GOT3 (cell line): ENCODE measurements at places on chromosomes 5 and 9.

GRCh38 chr9:33024126-33024965 lies 727 bp upstream of the DNAJA1 start:
- no peak for DNase-seq

DNA sequence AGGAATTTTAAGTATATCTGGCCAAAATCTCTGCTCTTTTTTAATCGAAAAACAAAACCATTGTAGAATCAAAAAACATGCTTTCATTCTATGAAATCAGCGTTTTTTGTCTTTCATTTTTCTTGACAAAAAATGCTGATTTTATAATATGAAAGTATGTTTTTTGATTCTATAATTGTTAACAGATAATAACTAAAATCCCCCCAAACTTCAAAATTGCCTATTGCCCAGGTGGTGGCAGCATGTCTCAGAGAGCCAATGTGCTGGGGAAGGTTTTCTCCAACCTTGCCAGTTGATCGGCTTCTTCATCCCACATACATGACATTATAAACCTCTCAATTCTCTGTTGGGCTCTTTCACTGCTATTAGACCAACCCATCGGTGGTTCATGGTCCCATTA lies 5.1 kb upstream of the SMIM15 start:
- DNase-seq = no peak

- DNase-seq = no peak
Observed at GRCh38 chr9:34998266-34998665, 8.7 kb downstream of the DNAJB5 start.

DNA sequence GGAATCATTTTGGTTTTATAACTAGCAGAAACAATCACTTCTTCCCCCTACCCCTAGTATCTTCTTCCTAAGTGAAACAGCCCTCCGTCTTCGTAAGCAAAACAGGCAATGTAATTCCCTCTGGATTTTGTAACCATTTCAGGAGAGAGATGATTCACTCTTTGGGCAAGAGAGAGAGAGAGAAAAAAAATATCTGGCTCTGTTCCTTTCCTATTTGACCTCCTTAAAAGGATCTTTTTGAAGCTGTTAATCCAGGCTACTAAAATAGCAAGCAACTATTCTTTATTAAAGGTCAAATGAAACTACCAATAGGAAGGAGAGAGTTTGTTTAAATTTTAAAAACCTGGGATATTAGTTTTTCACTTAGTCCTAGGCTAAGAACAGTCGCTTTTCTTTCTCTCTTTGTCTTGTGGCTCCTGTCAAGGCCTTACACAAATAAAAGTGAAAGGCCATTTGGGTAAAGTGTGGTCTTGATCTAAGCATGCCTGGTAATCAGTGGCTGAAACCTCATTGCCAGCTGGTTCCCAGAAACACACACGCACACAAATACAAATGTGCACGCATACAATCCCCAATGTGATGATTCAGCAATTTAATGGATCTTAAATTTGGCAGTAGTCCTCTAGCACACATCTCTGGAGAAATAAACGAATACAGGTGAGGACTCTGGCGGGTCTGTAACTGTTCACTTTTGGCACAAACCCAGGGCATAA lies 70.2 kb downstream of the PRUNE2 start:
- DNase-seq = no peak

DNA sequence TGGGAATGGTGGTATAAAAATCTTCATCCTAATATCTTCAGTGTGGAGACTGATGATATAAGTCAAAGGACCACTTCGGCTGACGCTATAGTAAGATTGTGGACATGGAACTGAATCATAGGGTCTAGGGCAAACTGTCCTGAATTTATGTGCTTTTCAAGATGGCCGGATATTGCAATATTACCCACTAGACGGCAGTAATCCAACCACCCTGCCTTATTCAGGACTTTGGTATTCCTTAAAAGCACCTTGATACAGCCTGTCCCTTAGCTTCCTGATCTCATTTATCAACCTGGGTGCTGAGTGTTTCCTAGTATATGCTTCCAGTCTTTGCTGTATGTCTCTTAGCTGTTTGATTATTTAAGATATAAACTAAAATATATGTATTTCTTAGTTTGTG lies 71.2 kb upstream of the COX7C start:
- DNase-seq = no peak

DNA sequence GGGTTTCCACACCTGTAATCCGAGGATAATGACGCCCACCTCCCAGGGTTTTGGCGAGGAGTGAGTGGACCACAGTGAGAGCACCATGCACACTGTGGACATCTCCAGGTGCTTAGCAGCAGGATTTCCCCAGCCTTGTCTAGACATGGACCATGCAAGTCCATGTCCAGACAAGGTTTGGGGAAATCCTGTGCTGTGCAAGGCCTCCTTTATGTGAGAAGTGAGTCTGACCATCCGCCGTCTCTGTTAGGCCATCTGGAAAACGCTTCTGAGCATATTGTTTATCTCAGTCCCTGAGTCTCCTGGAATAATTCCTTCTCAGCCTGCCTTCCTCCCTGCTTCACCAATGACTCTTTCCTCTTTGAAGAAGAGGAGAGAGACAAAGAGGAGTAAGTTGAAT lies 26.2 kb upstream of the TNFAIP8 start:
- DNase-seq = no peak

DNA sequence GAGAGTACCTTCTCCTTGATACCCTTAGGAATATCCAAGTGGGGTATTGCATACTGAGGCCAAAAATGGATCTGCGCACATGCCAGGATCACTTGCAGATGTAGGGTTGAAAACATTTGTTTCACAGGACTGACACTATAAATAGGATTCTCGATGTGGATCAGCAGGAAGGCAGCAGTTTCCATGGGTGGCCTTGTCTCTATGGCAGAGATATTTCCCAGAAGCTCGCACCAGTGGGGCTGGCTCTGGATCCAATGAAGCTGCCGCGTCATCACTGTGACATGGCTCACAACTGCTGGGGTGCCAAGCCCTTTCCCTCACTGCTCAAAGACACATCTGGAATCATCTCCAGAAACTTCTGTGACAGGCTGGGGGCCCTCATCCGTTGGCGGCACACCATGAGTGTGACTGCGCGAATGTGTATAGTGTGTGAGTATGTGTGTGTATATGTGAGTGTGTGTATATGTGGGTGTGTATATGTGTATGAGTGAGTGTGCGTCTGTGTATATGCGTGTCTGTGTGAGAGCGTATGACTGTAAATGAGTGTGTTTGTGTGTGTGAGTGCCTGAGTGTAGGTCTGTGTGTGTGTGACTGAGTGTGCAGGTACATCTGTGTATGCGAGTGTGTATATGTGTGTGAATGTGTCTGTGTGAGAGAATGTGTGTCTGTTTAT lies 182.5 kb downstream of the GAS1 start:
- DNase-seq = no peak

DNA sequence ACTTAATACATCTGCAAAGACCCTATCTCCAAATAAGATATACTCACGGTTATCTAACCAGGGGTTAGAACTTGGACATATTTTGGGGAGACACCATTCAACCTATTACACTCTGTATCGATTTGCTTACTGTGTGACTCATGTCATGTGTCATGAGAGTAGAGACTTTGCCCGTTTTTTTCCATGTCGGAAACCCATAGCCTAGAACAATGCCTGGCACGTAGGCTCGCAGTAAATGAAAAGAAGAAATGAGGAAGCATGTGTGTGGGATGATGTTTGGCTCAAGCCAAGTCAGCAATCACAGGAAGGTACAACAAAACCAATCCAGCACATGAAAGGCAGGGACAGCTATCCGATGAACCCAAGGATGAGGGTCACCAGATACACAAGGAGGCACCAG lies 94.6 kb upstream of the DNAH5 start:
- DNase-seq = no peak

GRCh38 chr9:3699883-3700282 lies 174.1 kb upstream of the RFX3 start:
- no peak for DNase-seq

DNA sequence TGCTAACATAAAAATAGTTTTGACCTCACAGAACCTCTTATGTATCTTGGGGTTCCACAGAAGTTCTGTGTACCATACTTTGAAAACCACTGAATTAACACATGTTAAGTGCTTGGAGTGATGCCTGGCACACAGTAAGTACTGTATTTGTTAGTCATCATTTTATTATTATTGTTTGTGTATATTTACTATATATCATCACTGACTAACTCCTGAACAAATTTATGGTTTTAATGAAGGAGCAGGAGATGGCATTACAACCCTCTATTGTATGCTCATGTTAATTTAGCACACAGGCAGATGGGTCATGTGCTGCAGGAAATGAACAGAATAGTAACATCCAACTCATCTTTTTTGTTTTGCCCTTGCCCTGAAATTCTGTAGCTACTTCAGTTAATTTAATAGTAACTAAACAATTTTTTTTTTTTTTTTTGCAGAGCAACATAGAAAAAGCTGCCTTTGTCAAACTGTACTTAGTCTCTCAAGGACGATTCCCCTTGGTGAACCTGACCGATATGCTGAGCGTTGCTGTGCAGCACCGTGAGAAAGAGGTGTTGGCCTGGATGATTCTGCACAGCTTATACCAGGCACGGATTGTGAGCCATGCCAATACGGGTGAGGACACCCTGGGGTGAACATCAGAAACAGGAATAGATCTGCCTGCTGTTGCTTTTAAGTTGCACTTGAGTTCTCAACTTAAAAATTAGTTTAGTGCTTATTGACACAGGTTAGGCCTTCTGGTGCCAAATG lies 45.4 kb downstream of the HACD4 start:
- no peak for DNase-seq

DNA sequence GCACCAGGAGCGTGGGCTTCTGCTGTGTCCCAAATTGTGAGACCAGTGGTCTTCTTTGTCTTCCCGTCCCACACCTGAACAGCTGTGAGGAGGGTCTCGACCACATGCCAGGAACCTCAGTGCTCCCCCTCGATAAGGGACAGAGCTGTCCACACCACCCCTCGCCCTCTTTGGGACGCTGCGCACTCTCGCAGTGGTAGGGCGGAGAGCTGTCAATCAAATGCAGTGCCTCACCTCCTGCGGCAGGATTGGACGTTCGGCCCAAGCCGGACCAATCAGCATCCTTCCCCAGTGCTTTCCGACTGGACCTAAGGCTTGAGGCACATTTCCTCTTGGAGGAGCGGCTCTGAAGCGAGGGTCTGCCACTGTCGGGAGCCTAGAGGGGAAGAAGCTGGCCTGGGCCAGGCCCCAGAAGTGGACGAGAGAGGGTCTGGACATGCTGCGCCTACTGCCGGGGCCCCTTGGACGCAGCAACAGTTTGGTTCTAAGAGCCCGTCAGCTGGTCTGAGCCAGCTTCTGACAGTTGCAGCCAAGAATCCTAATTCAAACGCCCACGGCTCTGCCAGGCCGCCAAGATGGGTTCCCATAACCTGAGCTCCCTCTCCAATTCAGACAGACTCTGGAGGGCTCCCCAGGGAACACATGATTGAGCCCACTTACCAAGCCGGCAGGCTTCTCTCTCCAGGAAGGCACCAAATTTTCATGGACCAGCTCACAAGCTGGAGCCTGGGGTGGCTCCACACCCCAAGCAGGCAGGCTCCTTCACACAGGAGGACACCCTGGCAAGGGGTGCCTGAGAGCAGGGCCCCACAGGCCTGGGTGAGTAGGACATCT lies 28.1 kb upstream of the ADAMTS2 start:
- no peak for DNase-seq

DNA sequence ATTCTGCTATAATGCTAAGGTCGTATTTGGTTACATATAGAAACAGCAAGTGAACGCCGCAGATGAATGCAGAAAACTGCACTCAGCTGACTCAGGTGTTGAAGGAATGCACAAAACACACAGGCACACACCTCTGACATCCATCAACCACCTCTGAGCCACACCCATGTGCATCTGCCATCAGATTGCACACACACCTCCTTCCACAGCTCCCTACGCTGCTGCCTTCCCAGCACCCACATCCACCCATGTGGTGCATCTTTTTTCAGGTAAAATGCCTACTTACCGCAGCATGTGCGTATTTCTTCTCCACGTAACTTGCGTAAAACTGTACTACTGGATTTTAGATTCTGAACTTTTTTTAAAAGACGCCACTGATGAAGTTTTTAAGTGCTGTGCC lies 7.1 kb downstream of the STK10 start:
- DNase-seq = no peak

DNA sequence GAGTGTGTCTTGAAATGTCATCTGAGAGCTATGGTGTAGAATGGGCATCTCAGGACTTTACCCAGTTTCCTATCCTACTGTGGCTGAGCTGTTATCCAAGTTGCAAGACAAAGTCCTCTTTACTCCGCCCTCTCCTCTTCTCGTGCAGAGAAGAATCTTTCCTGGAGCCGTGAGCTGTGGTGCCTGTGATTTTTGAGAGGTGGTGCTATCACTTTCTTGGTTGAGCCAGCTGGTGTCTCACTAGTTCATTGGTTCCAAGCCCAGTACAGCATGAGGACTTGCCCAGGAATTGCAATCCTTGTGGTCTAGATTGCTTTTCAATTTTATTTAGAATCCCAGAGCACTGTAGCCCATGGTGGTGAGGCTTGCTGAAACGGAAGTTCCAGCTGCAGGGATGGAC lies 2300.3 kb downstream of the MAT2B start:
- DNase-seq = no peak

DNA sequence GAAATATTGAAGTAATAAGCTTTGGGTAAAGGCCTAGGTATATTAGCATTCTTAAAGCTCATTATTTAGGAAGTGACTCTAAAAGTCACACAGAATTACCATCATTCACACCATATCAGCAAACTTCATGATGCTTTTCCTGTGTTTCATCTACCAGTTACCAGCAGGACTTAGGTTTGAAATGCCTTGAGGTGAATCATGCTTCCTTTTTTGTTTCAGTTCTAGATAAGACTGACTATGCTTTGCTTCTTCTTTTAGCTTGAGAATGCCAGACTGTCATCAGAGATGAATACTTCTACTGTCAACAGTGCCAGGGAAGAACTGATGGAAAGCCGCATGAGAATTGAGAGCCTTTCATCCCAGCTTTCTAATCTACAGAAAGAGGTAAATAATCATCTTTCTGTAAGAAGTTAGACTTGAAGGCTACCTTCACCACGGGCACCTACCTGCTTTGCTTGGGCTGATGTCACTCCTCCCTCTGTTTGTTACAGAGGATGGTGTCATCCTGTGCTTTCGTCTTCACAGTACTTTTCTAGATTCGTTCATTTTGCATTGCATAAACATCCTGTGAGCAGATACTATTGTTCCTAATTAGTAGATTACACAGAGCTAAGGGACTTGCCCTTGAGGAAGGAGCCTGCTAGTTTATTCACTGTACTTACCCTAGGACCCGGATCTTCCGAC lies 34.7 kb downstream of the LMNB1 start:
- no peak for DNase-seq

DNA sequence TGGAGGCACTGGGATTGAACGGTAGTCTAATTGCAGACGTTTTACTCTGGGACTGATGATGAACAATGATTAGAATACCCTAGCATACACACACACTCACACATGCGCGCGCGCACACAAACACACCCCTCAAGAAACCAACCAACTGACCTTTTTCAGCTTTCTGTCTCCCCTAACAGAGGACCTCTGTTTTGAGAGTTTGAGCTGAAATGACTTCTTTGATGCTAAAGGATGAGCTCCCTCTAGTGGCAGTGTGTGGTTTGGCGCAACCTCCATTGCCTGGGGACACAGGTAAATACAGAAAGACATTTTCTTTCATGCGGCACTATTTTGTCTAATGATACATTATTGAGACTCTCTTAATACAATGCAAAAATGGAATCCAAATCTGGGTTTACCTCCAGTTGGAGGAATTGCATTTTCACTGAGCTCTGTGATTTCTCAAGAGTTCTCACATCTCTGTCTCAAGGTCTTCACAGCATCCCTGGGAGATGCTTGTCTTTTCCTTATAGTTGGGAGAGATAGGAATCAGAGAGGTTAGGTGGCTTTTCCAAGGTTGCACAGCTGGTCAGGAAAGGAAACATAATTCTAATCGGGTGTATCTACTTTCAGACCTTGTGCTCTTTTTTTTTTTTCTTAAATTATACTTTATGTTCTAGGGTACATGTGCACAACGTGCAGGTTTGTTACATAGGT lies 187.5 kb downstream of the TMEM38B start:
- no peak for DNase-seq

- DNase-seq = no peak
Observed at GRCh38 chr9:99873531-99873930, 32.9 kb upstream of the STX17 start.
